ENCODE measurements at places on chromosomes 2 and 18.
A peak's percentile ranks its signal among the peaks of the same experiment; 100 is the strongest.

DNA sequence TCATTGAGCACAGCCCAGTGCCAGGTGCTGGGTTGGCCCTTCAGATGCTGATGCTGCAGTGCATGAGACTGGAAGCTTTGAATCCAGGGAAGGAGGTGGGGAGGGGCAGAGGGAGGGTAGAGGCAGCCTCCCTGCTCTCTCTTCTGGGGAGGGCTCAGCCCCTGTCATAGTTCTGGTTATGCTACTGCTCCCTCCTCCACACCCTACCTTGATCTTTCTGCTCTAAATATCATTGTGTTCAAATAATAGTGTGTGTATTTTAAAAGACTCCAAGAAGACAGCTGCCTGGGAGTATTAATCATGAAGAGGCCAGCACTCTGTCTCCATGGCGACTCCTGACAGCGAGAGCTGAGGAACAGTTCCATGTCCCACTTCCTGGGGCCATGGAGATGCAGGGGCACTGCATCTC lies 3.8 kb upstream of the EGR4 start:
- no peak for DNase-seq

DNA sequence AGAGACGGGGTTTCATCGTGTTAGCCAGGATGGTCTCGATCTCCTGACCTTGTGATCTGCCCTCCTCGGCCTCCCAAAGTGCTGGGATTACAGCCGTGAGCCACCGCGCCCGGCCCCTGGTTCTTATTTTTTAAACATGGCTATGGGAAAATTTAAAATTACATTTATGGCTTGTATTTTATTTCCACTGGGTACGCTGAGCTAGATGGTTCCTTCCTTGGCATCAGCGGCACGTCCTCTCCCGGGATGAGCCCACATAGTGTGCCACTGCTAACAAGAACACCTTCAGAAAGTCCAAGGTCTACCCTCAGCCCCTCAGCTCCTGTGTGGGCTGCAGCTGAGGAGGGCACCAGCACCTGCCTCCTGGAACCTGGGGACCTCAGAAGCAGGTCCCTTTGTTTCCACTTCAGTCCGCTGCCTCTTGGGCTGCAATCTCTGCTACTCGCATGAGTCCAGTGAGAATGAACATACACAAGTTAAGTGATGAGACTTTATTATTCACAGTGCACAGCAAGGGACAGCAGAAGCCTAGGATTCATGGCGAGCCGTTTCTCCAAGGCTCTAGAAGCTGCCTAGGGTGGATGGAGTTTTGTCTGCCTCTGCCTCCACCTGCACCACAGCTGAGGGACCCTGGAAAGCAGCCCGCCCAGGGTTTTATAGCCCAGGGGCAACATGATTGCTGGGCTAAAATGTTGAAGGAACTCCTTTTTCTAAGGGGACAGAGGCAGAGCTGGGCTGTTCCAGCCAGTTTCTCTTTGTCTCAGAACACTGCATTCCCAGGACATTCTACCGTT lies 107.5 kb upstream of the TEX51 start:
- no peak for DNase-seq

GRCh38 chr2:174248998-174249592 lies 763 bp upstream of the OLA1 start:
- no peak for DNase-seq

DNA sequence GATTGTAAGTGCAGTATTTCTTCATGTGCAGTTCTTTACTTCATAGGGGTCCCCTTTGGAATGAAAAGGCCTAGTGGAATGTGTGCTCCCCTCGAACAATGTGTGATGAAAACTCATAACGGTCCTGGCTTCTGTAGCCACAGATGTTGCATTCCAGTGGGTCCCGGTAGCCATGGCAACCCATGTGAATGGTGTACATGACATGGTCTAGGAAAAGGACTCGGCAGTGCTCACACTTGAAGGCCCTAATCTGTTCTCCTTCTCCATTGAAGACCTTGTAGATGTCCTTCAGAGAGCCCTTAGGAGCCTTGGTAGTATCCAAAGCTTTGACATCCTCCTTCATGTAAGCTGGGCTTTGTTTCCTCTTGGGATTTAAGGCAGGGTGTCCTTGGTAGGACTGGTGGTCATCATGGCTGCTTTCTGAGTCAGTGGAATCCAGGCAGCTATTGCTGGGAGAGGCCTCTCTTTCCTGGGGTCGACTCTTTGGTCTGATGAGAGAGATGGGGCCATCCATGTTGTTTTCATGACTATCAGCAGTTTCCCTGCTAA lies 144.0 kb downstream of the IKZF2 start:
- DNase-seq: no peak

GRCh38 chr2:69253611-69254301 lies 133.3 kb downstream of the GFPT1 start:
- no peak for DNase-seq

- no peak for DNase-seq
These were observed 97.7 kb upstream of the PGAP1 start for GRCh38 chr2:197024206-197024605.

DNA sequence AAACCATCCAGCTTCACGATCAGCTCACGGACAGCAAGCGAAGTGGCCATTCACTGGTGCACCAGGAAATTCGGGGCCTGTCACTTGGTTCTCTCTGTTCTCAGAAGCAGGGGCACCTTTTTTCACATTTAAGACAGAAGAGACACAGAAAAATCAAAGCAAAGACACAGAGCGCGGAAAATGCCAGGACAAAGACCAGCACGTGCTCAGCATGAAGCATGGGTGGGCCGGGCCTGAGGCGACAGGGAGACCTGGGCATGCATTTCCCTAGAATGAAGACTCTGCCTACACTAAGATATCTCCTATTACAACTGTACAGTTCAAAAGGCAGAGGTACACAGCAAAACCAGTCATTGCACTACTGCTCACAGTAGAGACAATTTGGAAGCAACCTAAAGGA lies 117.4 kb upstream of the ID2 start:
- no peak for DNase-seq

DNA sequence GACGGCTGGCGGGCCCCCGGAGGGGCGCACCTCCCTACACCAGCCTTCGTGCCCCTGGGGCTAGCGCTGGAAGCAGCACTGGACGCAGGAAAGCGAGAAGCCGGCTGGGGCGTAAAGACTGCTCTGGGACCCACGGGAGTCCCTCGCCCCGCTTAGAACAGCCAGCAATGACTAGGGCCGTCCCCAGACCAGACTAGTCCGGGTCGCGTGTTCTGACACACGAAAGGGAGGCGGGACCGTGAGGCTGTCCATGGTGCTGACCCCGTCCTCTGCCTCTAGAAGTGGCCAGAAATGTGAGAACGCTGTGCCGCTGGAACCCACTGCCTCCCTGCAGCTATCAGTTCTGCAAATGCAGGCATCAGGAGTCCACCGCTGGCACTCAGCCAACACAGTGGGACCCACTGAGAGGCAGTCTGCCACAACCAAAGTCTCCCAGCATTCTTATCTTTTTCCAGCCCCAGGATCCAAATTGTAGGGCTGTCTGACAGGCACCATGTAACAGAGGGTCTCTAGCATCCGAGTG lies at the start of gene UCN:
Gene UCN (minus strand): TSS at position 87 of the 523 bp plus-strand sequence. CDS start 550 bp downstream, outside the sequence.
- no peak for DNase-seq

DNA sequence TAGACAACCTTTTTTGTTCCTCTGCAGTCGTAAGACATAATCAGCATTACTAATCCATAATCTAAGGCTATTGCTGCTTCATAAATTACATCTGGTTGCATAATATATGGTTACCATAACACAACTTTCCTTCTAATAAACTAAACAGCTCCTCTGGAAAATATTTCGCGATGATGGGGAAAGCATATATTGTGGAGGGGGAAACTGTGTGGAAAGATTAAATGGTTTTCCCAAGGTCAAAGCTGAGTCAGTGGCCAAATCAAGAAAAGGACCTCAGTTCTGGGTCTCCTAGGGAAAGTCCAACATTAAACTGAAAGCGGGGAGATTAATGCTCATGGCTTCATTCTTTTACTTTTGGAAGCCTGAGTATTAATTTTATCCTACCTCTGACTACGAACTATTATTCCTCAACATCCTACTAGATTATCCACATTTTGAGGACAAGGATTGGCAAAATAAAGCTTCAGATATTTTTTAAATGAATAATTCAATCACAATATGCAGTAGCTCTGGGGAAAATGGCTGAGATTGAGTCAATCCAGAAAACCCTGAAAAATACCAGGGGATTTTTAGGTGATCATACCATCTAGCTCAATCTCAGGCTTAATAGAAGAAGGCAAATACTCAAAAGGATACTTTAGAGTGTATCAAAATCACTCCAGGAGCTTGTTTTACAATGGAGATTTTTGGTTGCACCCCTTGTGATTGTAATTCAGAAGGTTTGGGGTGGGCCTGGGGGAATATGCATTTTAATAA lies 33.8 kb upstream of the STK17B start:
- no peak for DNase-seq

GRCh38 chr2:118837067-118837466 lies 10.4 kb downstream of the EN1 start:
- no peak for DNase-seq

- DNase-seq: peak; percentile 30
These were observed at the start of gene GREB1L for GRCh38 chr18:21242141-21242779. TSS of gene GREB1L (plus strand) at chr18:21242232. CDS start at chr18:21383519, 141,287 bp downstream.

- DNase-seq: no peak
These were observed 25.5 kb upstream of the ALMS1 start for GRCh38 chr2:73359915-73360697.
